RPMI7951 (cell line): ENCODE measurements at places on chromosomes 13 and 19. TPM values are rescaled to one million over a fixed set of nuclear protein-coding genes. Genes with fewer than 3 reads are reported as not detected.

DNA sequence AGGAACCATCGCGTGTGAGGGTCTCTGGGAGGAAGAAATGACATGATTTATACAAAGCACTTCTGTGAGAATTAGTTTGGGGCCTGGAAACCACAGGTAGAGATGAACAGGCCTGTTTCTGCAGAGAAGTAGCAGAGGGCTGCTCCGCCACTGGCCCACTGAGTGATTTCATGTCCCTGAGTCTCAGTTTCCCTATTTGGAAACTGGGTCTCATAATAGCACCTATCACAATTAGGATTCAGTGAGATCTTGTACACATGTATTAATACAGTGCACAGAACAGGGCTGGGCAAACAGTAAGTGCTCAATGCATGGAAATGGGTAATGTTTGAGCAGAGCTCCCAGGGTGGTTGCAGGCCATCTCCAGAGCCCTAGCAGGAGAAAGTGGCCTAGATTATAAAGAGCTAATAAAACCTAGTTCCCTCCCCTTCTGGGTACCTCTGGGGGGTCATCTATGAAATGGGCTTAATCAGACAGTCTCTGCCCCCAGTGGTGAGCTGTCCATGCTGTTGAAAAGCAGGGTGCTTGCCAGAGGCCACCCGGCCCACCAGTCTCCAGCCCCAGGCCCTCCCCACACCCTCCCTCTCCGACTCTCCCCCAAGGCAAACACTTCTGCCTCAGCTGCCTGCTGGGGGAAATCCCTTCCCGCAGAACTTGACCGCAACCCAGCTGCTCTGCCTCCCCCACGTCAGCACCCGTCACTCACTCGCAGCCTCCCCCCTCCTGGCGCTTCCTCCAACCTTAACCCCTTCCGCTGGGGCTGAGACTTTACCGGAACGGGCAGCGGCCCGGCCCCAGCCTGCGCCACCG is 4.5 kb downstream of the BCL3 start:
- DNase-seq, result peak; percentile 99

- DNase-seq, result no peak
Observed at GRCh38 chr13:49629196-49629938, 1.1 kb downstream of the ARL11 start.

- DNase-seq, result no peak
Observed at GRCh38 chr13:79477968-79478367, 3.0 kb upstream of the NDFIP2 start.

GRCh38 chr13:51327961-51328360 is 11.5 kb upstream of the SERPINE3 start:
- no peak for DNase-seq

DNA sequence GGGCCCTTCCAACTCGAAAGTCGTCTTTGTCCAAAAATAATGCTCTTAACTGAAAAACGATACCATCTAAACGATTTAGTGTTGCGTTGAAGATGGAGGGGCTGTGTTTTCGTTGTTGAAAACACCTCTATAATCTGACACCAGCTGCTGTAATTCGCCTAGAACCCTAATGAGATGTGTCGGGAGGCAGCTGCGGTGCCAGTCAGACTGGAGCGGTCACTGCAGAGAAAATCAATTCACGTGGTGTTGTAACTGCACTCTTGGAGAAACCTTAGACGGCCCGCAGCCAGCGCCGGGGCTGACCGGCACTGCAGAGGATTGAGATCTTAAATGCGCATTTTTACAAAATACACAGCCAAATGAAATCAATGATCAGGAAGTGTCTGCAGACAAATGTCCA is 339.1 kb downstream of the ZNF536 start:
- DNase-seq, result no peak

DNA sequence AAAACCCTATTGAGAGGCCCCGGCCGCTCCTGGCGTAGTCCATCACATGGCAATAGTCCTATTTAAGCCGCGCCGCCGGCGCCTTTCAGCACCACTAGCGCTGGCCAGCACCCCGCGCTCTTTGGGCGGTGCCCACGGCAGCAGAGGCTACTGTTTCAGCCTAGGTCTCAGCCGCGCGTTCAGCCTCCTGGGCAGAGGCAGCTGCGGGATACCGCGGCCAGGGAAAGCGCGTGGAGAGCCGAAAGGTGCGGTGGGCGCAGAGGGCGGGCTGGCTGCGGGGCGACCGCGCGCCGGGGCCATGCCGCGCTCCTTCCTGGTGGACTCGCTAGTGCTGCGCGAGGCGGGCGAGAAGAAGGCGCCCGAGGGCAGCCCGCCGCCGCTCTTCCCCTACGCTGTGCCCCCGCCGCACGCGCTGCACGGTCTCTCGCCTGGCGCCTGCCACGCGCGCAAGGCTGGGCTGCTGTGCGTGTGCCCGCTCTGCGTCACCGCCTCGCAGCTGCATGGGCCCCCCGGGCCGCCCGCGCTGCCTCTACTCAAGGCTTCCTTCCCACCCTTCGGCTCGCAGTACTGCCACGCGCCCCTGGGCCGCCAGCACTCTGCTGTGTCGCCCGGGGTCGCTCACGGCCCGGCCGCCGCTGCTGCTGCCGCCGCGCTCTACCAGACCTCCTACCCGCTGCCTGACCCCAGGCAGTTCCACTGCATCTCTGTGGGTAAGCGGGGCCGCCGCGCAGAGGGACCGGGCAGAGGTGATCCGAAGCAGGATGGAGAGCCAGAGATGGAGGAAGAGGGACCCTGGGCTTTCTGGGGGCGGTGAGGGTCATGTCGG is at the start of gene GSX1:
TSS of gene GSX1 (plus strand) at position 91 of the 826 bp plus-strand sequence. CDS start at position 299, 208 bp downstream.
- DNase-seq, result peak; percentile 63

GRCh38 chr13:110274687-110275086 is 32.3 kb downstream of the COL4A1 start:
- DNase-seq, result peak; percentile 17

DNA sequence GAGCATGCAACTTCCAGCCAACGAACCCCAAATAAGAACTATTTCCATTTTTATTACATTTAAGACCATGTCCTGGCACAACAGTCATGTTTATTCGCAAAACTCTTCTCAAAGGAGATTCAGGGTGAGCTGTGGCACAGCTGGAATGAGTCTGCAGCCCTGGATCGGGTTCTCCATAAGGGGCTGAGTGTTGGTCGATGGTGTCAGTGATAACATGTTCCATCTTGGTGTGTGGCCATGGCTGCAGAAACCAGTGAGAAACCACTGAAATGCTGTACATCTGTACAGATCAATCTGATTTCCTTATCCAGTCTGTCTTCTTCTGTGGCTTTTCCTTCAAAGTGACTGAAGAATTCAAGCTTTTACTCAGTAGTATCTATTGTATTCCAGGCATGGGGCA is 15.2 kb downstream of the FAM124A start:
- no peak for DNase-seq

DNA sequence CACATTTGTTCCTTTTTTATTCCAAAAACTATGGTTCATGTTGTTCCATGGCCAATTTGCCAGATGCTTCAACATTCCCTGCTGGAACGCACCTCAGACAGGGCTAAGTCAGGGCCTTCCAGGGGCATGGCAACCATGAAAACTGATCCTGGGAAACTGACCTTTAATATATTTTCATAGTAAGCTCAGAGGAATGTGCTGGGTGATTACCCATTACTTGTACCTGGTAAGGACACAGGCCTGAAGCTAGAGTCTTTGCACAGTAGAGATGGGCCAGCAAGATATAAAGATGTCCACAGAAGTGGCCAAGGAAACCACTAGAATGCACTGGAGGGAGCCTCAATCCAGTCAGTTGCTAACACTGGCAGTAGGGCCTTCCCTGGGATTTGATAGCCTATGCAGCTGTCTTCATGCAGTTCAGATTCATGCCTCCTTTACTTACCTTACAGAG is 353.1 kb downstream of the ENOX1 start:
- DNase-seq, result peak; percentile 1

DNA sequence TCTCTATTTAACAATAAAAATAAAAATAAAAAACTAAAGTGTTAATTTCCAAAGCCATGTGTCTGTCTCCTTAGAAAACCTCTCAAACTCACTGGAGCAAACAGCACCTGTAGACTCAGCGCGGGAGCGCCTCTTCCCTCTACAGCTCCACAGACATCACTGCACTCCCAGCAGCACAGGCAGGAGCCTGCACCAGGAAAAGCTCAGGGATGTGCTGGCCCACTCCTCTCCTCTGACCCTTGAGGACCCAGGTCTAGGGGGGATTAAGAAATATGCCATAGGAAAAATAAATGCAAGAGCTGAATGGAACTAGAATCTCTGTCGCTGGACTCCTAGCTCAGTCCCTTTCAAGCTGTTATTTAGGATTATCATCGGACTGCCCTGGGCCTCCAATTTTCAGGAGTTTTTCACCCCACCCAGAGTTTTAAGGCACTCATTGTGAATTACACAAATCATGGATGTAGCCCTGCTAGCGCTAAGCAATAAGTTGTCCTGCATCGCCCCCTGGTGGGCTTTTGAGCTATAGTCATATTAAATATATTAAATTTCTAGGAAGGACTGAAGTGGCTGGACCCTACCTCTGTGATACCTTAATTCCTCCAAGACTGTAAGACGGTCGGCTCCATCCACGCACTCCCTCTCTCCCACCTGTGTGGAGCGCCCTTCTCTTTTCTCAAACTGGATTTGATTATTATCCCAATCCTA is 333.9 kb downstream of the UQCRFS1 start:
- peak; percentile 49 for DNase-seq

- DNase-seq, result no peak
Observed at GRCh38 chr13:30415430-30416030, 6.8 kb upstream of the UBE2L5 start.

DNA sequence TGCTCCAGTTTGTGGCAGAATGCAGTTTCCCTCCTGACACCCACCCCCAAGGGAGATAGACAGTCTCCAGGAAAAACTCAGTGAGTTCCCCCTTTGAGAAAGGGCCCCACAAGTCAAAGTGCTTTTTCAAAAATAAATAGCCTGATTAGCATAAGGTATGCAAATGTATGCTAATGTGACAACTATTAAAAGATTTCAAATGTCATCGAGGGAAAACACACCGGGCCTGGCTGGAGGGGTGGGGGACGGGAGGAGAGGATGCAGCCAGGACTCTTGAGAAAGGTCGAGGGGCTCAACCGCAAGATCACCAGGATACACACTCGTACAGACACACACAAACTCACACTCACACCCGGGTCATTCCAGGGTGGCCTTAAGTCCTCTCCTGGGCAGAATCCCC is 34.3 kb upstream of the ZNRF4 start:
- DNase-seq, result no peak

DNA sequence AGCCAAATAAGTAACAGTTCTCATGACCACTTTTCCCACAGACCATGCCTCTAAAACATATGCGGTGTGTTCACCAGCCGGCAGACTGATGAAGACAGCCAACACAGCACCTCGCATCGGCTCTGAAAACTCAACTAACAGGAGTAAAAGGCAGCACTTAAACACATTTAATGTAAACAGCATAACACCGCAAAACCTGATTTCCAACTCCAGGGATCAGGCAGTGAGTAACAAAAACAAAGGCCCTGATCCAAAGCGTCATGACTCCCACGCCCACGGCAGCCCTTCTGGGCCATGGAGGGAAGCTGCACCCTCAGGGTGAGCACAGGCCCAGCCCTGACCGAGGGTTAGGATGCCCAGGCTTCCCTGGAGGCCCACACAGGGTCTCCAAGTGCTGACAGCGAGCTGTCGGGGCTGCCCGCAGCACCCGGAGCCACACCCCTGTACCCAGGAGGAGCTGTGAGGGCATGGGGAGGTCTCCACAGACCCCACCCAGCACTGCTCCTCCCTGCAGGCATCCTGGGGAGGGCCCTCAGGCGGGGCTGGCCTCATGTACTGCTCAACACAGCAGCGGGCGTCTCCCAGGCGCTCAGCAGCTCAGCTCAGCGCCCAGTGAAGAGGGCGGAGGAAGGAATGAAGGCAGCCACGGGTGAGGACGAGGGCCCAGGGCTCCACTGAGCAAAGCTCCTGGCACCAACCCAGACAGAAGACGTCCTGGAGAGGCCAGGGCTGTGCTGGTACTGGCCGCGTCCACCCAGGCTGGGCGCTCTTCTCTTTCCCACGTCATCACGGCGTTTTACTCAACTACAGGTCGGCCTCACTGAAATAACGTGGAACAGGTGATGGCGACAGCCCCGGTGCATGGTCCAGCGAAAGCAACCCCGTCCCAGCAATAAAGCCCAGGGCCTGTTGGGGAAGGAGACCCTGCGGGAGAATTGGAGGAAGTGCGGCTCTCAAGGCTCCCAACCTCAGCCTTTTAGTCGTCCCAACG is 53.7 kb downstream of the RASA3 start:
- no peak for DNase-seq

GRCh38 chr19:48478339-48479256 is 9.4 kb downstream of the CYTH2 start:
- DNase-seq, result no peak

- no peak for DNase-seq
Observed at GRCh38 chr13:37959284-37959683, 89.7 kb upstream of the TRPC4 start.

- DNase-seq, result no peak
Observed at GRCh38 chr13:113288880-113289279, 8.2 kb upstream of the LAMP1 start.

DNA sequence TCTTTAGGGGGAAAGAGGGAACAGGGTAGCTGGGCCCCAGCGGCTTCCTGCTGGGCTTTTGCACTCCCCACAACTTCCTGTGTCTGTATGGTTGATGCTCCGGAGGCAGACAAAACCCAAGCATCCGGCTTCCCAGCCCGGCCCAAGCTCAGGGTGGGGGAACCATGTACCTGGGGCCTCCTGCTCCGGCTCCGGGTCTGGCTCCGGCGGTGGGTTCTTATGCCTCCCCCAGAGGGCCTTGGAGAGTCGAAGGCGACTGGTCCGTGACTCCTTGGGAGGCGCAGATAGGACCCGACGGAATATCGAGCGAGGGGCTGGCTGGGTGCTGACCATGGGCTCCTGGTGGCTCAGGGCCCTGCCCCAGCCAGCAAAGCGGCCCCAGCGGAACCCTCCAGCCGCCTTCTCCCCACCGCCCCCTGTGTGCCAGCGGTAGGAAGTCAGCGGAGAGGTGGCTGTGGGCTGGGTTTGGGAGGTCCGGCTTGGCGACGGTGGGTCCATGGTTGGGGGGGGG is 428 bp downstream of the RASAL3 start:
- no peak for DNase-seq

DNA sequence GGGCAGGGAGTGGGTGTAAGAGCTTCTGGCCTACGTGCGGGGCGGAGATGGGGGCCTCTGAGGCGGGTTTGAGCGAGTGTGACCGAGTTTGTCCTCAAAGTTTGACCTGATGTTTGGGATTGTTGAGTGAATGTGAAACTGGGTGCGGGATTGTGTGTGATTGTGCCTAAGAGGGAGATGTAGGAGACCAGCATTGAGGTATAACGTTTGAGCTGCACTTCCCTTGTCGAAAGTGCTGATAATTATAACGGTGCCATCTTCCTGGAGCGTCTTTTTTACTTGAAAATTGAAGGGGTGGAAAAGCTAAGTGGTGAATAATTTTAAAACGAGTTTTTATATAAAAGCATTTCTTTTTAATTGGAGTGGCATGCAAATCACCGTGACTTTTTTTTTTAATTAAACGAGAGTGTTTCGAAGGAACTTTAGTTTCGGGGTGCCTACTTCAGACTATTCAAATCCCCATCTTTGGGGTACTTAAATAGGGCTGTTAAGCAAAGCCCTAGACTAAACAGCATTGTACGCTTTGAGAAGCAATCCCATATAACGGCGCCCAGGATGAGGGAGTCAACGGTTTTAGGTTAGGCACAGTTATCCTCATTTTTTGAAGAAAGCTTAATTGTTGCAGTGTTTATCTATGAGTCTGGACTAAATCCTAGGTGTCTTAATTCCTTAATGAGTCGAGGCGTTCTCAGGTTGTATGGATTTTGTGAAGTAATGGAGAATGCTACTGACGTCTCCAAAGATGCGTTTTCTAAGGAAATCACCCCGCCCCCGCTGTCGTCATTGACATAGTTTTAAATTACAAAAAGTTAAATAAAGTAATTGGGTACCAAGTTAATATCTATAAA is 594 bp downstream of the ZNF146 start:
- DNase-seq, result peak; percentile 30

IRF3 gene
- 58.4 and 87.0 TPM in 2 replicates for total RNA-seq

NPAS1 gene
- not detected in 2 replicates for total RNA-seq

CEACAM19 gene
- total RNA-seq, result 0.12 and 0.20 TPM in 2 replicates

GSX1 gene
- total RNA-seq, result not detected in 2 replicates

SPACA4 gene
- total RNA-seq, result not detected in 2 replicates

C5AR2 gene
- total RNA-seq, result under 0.01 and 0.12 TPM in 2 replicates
